ENCODE measurements at places on chromosomes 3 and 15.

GRCh38 chr3:53189276-53189675, 28.3 kb downstream of the PRKCD start:
- DNase-seq = no peak

GRCh38 chr15:47963265-47963664, 157.5 kb upstream of the SLC24A5 start:
- DNase-seq = no peak

- DNase-seq = no peak
These were observed 162.2 kb downstream of the ITPR1 start for GRCh38 chr3:4655145-4656045.

- no peak for DNase-seq
These were observed 317.8 kb upstream of the C2CD4B start for GRCh38 chr15:62482785-62483429.

DNA sequence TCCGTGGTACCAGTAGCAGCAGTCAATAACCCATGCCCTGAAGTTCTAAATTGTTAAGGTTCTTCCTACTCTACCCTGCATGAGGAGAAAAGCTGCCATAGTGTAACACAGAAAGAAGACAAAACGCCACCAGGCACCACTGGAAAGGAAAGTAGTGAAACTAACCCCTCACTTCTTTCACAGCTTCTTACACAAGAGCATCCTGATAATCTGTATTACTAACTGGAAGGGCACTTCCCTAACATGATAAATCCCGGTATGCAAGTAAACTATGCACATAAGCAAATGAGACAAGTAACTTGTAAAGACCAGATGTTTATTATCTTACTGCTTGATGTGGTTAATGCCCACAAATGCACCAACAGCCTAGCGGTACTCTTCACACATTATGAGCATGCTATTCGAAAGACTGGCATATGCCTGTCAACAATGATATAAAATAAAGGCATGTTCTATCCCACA, 141.3 kb downstream of the ADAM10 start:
- no peak for DNase-seq

Measured in Ammon's horn (tissue), 1 donor.